Cortex of kidney (tissue), 1 donor: ENCODE measurements at places on chromosomes 1 and 21.

DNA sequence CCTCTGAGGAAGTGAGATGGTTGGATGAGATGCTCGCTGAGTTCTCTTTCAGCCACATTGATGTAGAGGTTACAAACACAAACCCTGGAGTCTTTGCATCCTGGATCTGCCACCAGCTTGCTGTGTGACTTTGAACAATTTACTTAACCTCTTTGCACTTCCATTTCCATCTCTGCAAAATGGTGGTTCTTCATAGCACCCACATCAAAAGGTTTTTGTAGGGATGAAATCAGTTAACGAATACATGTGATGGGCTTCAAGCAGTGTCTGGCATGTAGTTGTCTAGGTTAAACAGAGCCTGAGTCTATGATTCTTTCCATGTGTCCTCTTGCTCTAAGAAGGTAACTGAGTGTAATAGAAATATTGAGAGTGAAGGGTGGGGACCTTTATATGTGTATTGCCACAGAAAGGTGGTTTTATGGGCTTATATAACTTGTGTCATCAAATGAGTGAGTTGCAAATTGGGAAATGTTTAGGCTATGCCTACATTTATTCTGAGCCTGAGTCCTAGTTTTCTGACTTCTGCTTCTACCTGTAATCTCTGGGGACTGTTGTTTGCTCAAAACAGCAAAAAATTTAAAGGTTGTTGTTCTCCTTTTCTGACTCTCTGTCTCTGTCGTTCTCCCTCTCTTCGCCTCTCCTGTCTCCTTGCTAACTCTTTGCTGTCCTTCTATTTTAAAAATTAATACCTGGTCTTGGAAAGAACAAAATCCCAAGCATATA is 27.3 kb upstream of the LRRN2 start:
- no peak for DNase-seq

GRCh38 chr1:203197625-203198024 is 11.1 kb upstream of the CHI3L1 start:
- no peak for DNase-seq

- no peak for DNase-seq
Measured at GRCh38 chr1:56501888-56502287, 77.5 kb downstream of the PLPP3 start.

- DNase-seq: no peak
Measured at GRCh38 chr21:19461481-19462205, 1058.1 kb upstream of the TMPRSS15 start.

DNA sequence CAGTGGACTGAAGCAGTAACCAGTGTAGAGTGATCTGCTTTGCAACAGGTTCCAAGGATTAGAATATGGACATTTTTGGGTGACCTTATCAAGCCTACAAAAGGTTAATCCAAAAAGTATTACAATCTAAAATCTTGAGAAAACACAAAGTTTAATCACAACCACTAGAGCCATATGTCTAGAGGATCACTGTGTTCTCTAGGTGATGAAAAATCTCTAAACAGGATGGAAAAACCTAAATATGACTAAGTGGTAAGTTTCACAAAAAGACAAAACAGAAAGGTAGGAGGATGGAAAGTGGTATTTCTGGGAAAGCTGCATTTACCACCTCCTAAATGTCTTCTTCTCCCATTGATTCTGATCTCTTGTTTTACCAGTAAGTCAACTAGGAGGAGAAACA is 411.1 kb upstream of the CXADR start:
- DNase-seq: no peak

GRCh38 chr1:15023205-15023604 is 130.3 kb upstream of the TMEM51 start:
- DNase-seq: no peak

GRCh38 chr1:2961081-2961480 is 60.2 kb upstream of the ACTRT2 start:
- DNase-seq: no peak

GRCh38 chr1:36542024-36542961 is 59.6 kb upstream of the CSF3R start:
- DNase-seq: no peak

- no peak for DNase-seq
Measured at GRCh38 chr1:213335084-213335483, 284.0 kb downstream of the RPS6KC1 start.

GRCh38 chr1:62573675-62574074 is 23.6 kb upstream of the ANGPTL3 start:
- DNase-seq: no peak

DNA sequence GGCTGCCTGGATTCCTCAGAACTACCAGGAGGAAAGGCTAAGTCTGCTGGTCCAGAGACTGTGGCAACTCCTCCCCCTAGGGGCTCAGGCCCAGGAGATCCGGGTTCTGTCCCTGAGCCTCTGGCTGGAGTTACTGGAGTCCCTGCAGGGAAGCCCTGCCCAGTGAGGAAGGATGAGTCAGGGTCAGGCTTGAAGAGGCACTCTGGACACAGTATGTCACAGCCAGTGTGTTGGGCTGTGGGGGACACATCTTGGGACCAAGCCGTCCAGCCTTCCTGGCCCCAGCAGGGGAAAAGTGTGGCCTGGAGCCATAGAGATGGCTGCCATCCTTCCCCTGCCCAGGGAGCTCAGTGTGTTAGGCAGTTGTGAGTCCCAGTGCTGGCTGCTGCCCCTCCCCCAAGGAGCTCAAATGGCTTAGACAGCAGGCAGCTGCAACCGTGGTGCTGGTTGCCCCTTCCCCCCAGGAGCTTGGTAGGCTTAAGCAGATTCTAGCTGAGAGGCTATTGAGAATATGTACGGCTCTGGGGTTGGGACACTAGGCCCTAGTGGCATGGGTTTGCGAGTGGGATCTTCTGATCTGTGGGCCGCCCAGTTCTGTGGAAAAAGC is 28.2 kb upstream of the RABGAP1L start:
- DNase-seq: no peak

- no peak for DNase-seq
Measured at GRCh38 chr1:232127190-232127589, 500.6 kb downstream of the DISC1 start.

GRCh38 chr1:228149406-228150119 is at the start of gene GJC2:
TSS of gene GJC2 (plus strand) at chr1:228149930. CDS start at chr1:228157759, 7,829 bp downstream.
- no peak for DNase-seq

DNA sequence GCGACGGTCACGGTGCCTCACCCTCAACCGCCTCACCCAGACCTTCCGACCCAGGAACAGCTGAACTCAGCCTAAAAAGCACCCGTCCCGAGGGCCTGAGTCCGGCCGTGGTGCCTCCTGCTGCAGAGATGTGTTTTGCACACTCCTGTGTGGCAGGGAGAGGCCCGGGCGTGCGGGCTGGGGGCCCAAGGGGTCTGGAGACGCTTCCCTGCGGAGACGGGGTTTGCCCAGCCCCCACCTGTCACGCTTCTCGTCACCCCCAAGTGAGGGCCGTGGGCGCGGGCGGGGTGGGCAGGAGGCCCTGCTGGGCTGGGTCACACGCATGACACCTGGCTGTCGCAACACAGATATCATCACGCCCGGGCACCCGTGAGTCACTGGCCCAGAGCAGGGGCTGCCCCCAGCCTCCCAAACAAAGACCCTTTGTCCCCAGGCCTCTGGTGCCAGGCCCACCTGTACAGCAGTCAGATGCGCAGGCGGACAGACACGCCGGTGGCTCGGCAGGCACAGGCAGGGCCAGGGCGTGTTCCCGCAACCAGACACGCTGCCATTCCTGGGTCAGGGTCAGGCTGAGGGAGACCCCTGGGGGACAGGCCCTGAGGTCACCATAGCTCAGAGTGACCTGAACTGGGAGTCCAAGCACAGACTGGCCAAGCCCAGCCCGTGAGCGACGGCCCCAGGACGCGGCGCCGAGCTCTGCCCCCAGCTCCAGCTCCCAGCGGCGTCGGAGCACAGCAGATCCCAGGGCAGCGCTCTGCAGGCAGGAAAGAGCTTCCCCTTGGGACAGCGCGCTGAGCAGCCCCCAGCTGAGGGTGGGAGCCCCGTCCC is 6.1 kb downstream of the B3GALT6 start:
- no peak for DNase-seq

DNA sequence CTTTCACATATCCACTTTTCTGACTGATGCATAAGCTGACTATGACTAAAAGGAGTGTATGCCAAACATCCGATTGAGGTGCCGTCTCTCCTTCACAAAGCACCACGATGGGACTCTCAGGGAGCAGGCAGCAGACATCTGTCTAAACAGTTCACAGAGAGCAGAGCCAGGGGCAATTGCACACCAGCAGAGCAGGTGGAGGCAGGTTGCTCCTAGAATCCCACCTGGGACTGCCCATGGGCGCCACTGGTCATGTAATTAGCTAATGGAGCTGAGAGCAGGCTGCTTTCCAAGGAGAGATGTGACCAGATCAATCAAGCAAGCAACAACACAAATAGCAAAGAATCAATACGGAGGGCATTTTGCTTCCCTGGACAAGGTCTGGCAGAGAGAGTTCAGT is 30.5 kb upstream of the COA6 start:
- DNase-seq: no peak

DNA sequence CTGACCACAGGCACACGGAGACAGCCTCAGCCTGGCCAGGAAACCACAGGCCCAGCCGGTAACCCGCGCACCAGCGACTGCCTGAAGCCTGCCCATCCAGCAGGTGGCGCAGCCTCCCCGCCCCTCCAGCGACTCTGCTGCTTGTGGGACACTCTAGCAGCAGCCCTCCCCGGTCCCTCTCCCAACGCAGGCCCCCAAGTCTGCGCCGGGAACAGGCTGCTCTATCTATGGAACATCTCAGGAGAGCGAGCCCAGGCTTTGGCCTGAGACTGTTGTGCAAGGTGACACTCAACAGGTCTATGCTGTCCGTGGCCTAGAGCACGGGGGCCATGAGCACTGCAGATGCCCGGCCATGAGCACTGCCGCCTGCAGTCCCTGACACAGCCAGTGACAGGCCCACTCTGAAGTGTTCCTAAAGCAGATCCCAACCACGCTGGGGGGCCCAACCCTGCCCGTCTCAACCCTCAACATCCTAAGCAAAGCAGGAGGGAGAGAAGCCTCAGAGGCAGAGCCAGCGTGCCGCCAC is 28.4 kb downstream of the WDR4 start:
- DNase-seq: no peak

GRCh38 chr1:18723701-18724411 is 93.2 kb downstream of the PAX7 start:
- no peak for DNase-seq

- no peak for DNase-seq
Measured at GRCh38 chr1:154747380-154747739, 122.7 kb downstream of the KCNN3 start.

DNA sequence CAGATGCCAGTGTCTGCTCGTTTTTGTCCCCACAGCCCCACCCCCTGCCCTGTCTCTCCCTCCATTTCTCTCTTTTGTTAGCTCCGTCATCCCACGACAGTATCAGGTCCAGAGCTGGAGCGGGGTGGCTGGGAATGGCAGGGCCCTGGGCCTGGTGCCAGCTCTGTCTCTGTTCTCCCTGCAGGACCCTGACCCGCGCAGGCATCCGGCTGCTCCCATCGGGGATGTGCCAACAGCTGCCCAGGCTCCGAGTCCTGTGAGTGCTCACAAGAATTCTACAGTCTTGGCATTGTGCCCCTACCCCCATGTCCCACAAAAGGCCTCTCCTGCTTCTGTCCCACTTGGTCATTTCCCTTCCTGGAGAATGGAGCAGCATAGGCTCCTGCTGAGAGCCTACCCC is 37.4 kb downstream of the UBE2T start:
- no peak for DNase-seq

DNA sequence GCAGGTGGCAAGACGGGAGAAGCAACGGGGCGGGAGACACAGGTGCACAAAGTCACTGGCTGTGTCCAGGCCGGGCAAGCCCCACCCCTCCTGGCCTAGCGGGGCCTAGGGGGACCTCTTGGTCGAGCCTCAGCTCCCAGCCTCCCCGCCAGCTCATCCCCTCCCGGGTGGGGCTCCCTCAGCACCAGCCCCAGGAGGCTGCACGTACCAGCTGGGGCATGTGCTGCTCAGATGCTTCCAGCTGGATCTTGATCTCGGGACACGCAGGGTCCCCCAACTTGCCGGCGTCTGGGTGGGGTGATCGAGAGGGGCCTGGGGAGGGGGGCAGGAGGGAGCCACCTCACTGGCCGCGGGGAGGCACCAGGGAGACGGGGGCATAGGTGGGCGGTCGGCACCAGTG is 71.4 kb downstream of the RAP1GAP start:
- no peak for DNase-seq

DNA sequence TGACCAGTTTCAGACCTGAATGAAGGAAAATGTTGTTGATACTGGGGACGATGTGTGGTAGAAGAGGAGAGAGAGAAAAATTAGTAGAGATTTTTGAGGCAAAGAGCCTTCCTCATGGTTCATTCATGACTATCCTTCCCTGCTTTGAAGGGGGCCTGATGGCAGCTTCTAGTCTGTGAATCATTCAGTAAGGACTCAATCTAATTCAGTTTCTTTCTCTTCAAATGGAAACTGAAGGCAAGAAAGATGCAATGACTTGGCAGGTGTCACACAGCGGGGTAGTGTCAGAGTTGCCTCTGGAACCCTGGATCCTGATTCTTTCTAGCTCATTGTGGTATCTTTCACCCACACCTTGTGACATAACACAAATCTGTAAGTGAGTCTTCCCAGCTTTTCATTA is 14.9 kb upstream of the CD5L start:
- no peak for DNase-seq

DNA sequence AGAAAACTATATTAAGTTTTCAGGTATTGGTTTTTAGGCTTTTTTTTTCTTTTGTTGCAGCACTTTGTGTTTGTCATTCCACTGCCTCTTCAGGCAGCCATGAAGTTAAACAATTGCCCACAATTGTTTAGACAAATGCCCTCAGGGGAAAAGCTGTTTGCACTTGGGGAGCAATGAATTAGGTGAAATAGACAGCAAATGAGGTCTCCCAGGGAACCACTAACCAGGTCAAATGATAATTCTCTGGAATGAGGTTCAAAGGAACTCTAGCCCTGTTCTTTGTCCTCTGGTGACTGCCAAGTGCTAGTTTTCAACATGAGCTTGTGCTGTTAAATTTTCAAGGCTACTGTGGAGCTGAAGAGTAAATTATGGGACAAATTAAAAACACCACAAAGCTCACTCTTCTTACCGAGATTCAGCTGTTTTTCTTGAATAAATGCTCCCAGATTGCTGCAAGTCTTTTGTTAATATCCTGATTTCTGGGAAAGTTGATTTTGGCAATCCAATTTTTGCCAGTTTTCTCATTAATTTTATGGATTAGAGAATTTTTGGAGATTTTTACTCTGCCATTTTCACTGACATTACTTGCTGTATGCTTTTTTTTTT is 15.1 kb upstream of the MAB21L3 start:
- DNase-seq: no peak

GRCh38 chr21:31732597-31733550 is 956 bp upstream of the SCAF4 start:
- DNase-seq: no peak

DNA sequence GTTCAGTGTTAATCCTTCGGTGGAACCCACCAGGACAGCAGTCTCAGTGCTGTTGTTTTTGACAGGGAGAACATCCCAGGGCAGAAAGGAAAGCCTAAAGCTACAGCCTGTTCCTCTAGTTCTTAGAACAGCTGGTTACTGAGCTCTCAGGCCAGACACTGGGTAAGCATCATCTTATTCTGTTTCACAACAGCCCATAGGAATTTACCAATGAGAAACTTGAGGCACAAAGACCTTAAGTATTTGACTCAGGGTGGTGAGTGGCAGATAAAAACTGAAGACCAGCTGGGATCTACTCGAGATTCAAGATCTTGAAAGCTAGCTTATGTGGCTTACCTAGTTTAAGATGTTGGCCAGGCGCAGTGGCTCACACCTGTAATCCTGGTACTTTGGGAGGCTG is 9.4 kb upstream of the NEK2 start:
- no peak for DNase-seq
